HepG2 (cell line): ENCODE measurements at places on chromosomes 11 and 22.

DNA sequence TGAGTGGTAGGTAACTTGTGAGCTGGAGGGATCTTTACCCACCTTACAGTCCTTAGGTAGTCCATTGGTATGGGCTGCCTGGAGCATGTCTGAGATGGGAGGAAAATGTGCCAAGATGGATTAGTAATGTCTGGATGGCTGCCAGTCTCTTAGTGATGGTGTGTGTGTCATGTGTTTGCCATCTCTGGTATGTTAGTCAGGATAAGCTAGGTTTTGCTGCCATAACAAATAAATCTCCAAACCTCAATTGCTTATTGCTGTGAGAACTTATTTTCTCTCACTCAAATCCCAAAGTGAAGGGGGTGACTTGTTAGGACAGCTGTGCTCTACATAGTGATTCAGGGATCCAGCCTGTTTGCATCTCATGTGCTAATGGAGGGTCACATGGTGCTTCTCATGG is 40.9 kb upstream of the MYEOV start:
- no peak for DNase-seq

GRCh38 chr22:46828323-46828900 is 66.0 kb downstream of the TBC1D22A start:
- no peak for DNase-seq

- no peak for DNase-seq
Measured at GRCh38 chr11:108916935-108917334, 252.1 kb downstream of the DDX10 start.

DNA sequence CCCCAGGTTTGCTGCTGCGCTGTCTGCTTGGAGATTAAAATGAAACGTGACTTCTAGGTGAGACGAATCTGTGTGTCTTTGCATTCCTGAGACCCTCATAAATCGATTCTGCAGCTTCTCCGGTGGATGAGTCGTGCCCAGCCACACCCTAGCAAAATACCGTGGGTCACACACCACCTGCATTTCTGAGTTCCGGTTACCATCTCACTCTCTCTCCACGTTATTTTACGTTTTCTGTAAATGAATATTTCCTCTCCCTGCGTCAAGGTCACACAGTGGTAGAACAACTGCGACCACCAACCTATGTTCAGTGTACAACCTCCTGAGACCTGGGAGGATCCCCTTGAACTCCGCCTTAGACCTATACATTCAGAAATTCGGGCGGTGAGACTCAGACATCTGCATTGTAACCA is 1.1 kb downstream of the YWHAH start:
- DNase-seq, result no peak

GRCh38 chr11:3803726-3804495 is 4.4 kb upstream of the PGAP2 start:
- no peak for DNase-seq

DNA sequence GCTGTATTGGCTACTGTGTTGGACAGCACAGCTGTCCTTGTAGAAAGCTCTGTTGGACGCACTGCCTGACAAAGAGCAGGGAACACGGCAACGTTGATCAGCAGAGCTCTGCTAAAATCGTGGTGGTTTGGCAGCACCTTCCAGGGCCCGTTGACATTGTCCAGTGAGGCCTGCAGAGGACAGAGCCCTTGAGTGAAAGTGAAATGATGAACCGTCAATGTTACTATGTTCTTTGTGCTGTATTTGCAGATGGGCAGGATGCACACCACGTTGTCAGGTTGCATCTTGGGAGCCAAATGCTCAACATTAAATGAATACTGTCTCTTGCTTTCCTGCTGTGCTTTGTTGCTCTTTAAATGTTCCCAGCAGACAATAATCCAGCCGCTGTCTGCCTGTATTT is 69.7 kb downstream of the NELL1 start:
- no peak for DNase-seq
